Urinary bladder (tissue), 4 donors: ENCODE measurements at places on chromosomes 3 and 15. TPM values are rescaled to one million over a fixed set of nuclear protein-coding genes. Genes with fewer than 3 reads are reported as not detected.

- DNase-seq: no peak
Observed at GRCh38 chr3:101228441-101228840, 91.9 kb downstream of the IMPG2 start.

DNA sequence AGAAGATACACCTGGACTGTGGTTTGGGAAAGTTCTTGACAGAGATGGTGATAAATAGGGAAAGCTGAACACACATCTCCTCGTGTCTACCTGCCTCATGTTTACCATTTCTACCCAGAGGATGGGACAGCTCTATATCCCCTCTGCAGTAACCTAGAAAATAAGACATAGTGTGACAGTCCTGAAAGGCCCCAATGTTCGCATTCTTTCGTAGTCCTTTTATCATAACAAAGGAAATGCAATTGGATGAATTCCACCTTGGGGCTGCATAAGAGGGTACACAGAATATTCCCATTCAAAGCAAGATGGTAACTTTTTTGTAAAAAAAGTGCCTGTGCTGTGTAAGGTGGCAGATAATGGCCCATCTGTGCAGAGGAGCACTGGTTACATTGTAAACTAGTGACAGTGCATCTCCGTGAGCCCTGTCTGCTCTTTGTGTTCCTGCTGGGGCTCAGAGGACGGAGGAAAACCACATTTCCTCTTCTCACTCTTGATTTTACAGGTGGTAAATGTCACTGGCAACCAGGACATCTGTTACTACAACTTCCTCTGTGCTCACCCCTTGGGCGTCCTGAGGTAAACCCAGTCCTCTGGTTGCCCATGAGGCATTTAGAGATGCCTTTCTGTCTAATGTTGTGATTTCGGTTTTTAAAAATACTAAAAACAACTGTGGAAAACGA lies 74.3 kb downstream of the SIDT1 start:
- no peak for DNase-seq

DNA sequence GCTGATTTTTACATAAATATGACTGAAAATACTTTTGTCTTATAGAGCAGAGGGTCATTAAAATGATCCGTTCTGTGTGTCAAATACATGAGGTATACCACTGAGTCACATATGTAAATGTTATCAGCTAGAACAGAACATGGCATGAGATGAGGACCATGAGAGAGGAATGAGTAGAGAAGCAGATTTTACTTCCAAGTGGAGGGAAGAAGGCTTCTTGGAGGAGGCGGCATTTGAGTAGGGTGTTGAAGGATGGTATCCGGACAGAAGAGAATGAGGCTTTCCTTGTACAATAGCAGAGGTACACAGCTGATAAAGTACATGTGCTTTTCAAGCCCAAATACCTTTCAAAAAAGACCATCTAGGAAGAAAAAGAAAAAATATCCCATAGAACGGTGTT lies 4.8 kb downstream of the LIPC start:
- DNase-seq: no peak

GRCh38 chr15:93159930-93160329 lies 70.9 kb upstream of the RGMA start:
- no peak for DNase-seq

GRCh38 chr3:51478630-51479029 lies 21.2 kb downstream of the DCAF1 start:
- no peak for DNase-seq

GRCh38 chr3:149324332-149324731 lies 9.1 kb downstream of the TM4SF18 start:
- no peak for DNase-seq

DNA sequence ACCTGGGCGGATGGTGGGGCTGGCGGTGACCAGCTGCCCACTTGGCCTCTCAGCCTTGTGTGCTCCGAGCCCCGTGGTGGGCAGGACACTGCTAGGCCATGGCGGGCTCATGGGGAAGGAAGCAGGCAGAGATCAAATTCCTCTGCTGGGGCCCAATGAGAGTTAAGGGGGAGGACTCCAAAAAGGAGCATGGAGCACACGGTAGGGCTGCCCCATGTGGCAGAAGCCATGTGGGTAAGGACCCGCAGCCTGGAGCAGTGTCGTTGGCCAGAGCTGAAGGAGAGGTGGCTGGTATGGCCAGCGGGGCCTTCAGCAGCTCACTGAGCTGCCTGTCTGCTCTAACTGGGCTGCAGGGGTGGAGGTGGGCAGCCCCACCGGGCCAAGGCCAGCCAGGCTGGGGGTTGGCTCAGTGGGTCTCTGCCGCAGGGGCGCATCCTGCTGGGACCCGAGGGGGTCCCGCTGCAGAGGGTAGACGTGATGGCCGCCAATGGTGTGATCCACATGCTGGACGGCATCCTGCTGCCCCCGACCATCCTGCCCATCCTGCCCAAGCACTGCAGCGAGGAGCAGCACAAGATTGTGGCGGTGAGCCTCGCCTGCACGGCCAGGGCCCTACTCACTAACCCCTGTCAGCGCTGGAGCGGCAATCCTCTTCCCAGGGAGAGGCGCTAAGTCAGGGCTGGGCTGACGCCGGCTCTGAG lies 11.3 kb downstream of the STAB1 start:
- DNase-seq: no peak

GRCh38 chr3:156628836-156629618 lies 45.4 kb upstream of the TIPARP start:
- DNase-seq: no peak

- no peak for DNase-seq
Observed at GRCh38 chr15:46502667-46503066, 867.8 kb downstream of the SQOR start.

DNA sequence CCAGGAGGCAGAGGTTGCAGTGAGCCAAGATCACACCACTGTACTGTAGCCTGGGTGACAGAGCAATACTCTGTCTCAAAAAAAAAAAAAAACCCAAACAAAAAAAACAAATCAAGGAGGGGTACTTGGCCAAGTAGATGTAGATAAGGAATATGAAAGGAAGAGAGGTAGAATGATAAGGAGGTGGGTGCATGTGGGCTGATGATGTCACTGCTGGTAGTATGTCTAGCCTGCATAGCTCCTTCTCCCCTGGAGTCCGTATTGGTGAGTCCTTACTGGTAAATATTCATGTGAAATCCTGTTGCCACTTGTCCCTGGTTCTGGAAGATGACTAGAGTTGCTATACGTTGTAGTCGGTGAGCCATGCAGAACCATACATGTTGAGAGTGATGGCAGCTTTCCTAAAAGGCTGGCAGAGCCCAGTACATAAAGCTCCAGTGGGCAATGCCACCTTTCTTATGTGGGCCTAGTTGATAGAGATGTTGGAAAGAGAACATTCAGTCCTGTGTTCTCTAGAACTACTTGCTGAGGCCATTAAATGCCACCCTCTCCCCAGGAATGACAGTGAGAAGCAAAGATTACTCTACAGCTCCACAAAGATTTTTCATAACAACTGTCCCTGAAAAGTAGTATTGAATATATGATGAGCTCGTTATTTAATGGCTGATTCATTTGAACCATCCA lies 11.0 kb downstream of the KAT2B start:
- DNase-seq: no peak

DNA sequence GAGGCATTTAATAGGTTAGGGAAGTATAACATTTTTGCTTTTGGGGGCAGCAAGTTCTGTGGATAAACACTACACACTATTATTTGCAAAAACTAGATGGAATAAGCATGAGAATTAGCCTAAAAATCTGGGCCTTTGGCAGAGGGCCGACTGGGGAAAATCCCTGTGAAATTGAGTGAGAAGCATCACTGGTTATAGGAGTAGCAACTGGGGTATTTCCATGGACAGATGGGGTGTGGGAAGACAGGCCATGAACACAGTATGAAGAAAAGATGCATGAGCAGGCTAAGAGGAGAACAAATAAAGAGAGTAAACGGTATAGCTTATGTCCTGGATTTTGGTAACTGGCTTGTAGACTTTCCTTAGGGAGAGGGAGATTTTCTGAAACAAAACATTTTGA lies 32.9 kb upstream of the CSPG5 start:
- no peak for DNase-seq

- no peak for DNase-seq
Observed at GRCh38 chr3:105806359-105806758, 62.5 kb downstream of the CBLB start.

- DNase-seq: no peak
Observed at GRCh38 chr3:137612291-137612690, 151.8 kb upstream of the SOX14 start.

DNA sequence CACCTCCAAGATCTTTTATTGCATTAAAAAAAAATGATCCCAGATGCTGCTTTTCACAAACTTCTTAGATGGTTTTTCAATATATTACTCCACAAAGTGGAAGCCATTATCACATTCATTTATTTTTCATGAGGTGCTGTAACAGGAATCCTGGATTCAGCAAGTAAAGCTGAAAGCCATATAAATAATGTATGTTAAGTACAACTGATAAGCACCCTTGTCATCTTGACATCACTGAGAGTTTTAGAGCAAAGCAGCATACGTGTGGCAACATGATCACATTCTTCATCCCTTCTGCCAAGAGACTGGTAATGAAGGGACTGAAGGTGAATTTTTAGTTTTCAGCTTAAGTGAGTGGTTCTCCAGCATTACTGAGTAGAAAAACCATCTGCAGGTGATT lies 44.9 kb upstream of the LRRFIP2 start:
- DNase-seq: peak; percentile 36

- DNase-seq: no peak
Observed at GRCh38 chr15:60458721-60459120, 20.2 kb downstream of the ICE2 start.

DNA sequence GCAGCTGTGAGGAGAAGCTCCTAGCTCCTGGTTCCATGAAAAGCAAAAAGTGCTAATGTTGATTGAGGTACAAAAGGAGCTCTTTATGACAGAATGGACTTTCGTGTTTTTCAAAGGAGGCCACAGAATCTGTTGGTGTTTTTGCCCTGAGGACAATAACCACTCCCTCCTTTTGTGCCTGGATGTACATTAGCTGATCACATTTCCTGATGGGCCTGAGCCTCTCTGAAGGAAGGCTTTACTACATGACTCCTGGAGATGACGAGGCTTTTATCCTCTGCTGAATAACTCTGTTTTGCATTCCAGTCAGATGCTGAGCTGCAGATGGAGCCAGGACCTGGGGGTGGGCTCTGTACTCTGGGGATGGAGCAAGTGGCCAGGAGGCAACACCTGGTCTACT lies 301.9 kb downstream of the CACNA2D3 start:
- no peak for DNase-seq

- no peak for DNase-seq
Observed at GRCh38 chr3:139574026-139574947, 34.7 kb upstream of the RBP1 start.

- DNase-seq: no peak
Observed at GRCh38 chr3:112001526-112001925, 2.8 kb downstream of the TAGLN3 start.

DNA sequence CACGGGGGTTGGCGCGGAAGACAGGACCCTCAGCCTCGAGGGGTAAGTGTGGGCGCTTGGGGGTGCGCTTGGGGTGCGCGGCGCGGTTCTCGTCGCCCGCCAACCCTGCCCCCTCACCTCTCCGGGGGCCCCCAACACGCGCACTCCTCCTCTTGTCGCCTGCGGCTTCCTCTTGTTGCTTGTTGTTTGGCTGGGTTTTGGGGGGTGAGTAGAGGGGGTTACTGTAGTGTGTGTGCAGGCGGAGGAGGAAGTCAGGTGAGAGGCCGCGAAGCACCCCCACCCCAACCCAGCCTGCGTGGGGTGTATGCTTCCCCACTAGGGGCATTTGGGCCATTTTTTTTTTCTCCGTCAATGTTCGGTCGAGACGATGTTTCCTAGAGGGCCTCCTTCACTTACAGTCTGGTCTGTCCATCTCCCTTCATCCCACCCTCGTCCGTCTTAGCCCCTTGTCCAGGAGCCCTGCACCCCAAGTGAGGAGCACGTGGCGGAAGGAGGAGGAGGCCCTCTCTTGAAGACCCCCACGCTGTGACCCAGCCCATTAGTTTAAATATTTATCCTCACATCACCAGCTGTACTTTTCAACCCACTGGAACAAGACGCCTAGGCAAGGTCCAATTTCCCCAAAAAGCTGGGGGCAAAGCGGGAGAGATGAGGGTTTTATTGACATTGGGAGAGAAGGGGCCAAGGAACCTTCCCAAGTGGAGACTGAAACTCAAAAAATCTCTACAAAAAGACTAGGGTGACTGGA lies 20.4 kb upstream of the SATB1 start:
- no peak for DNase-seq

DNA sequence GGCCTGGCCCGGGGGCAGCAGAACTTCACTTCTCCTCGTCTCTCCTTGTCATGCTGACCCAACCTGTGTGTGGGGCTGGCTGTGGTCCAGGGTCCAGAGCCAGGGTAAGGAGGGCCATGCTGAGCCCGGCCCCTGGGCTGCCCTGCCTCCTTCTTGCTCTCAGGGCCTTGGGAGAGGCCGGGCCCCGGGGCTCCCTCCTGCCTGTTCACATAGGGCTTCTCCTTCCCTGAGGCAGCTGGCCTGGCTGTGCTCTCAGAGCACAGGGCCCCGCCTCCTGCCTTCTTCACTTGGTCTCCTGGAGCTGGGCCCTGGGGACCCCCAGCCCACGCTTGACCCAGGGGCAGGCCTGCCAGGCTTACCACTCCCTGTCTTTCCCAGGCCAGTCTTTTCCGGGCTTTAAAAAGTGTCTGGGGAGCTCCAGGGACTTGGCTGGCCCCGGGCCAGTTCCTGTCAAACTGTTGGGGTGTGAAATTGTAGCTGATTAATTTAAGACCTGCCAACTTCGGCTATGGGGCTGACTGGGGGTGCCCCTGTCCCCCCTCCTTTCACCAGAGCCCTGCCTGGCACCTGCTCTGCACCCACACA lies 11.8 kb downstream of the PLXNA1 start:
- no peak for DNase-seq

Gene ADCY5
- polyA plus RNA-seq: 53.1 TPM

Gene THBS1
- 244 TPM for polyA plus RNA-seq

Gene COL6A5
- 5.0 TPM for polyA plus RNA-seq

Gene LINGO1
- 3.7 TPM for polyA plus RNA-seq

Gene CEMIP
- polyA plus RNA-seq: 0.25 TPM

Gene DGKG
- 4.2 TPM for polyA plus RNA-seq

Gene ARPIN
- 17.5 TPM for polyA plus RNA-seq

Gene BSN
- polyA plus RNA-seq: 0.39 TPM

Gene CCDC14
- polyA plus RNA-seq: 15.9 TPM

Gene KCNAB1
- 3.7 TPM for polyA plus RNA-seq

Gene GPR149
- polyA plus RNA-seq: not detected
